ENCODE measurements at places on chromosomes 2 and 18.

GRCh38 chr2:69742322-69742952 lies 503 bp downstream of the ANXA4 start:
- DNase-seq, result no peak

GRCh38 chr2:59047373-59047995 lies 806.4 kb upstream of the FANCL start:
- DNase-seq, result no peak

DNA sequence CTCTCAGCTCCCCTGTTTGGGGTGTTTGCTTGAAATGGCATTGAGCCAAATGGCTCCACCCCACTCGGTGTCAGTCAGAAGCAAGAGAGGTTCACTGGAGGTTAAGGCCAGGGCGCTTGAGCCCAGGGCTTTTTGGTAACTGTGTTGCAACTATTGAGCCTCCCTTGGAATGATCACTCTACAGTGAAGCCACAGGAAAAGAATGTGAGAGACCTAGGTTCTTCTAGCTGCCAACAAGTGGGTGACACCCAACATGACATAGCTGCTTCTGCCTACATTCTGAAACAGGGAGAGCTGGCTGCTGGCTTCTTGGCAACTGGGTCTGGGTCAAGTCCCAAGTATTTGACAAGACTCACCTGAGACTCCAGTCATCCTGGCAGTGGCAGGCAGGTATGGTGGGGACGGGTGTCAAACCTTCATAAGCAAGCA lies 7.1 kb upstream of the GRHL1 start:
- DNase-seq, result peak; percentile 5

- DNase-seq, result no peak
These were observed 128.1 kb upstream of the PDE1A start for GRCh38 chr2:182554950-182555349.

DNA sequence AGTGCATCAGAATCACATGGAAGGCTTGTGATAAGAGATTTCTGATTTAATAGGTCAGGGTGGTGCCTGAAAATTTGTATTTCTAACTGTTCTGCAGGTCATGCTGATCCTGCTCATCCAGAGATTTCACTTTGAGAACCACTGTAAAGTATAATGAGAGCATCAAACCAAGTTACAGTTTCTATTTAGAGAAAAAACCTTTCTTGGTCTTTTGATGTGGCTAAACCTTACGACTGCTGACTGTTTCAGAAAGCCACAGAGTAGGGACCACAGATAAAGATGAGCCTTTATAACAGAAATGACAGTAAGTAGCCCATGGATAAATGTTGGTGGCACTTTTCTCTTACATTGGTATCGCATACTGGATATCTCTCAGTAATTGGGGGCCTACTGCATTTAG lies 109.4 kb upstream of the FANCL start:
- no peak for DNase-seq

- peak; percentile 25 for DNase-seq
These were observed 887.9 kb downstream of the NRXN1 start for GRCh38 chr2:50143822-50144575.

- DNase-seq, result no peak
These were observed 35.3 kb upstream of the PDCL3 start for GRCh38 chr2:100527440-100528015.

DNA sequence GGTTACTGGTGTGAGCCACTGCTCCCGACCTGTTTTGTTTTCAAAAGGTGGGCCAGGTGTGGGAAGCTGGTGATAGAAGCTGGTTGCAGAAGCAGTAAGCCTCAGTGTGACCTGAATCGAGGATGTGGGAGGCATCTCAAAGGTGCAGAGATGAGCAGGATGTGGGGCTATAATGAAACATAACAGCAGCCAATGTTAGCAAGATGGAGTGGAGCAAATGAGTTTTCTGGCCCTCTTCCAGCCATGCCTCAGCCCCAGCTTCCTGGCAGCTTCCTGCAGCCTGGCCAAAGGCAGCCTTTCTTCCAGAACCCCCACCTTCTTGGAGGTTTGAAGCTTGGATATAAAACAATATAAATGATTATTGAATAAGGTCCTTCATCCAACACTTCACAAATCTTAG lies 184.8 kb downstream of the NCK2 start:
- DNase-seq, result no peak

GRCh38 chr2:228507870-228508269 lies 326.4 kb upstream of the SPHKAP start:
- DNase-seq, result peak; percentile 35

DNA sequence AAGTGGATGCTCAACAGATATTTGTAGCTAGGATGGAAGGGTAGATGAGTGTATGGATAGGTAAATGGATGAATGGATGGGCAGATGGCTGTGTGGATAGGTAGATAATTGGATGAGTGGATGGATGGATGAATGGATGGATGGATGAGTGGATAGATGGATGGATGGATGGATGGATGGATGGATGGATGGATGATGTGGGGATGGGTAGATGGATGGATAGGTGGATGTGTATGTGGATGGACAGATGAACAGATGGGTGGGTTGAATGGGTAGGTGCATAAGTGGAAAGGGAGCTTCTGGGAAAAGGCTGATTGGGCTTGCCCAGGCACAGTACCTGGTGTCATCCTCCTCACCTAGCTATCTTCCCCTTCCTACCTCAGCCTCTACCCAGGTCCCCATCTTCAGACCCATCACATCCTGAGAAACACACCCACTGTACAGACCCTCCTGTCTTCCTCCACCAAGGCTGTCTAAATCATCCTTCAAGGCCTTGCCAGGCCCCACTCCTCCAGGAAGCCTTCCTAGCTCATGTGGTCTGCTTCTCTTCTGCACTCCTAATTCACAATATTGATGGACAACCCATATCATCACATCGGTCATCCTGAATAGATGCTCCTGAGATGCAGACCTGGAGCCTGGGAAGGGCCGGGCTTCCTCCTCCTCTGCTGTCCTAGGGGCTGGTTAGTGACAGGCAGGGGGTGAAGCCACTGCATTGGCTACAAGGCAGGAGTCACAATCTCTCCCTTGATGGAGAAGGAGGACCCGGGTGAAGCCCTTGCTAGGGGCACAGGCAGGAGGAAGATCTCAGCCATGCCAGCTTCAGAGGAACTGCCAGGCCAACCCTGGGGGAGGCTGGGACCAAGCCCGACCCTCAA lies 49.4 kb downstream of the SMAD7 start:
- DNase-seq, result no peak

GRCh38 chr18:48167897-48168253 lies 237.4 kb upstream of the SMAD2 start:
- DNase-seq, result no peak

- peak; percentile 31 for DNase-seq
These were observed 299.4 kb downstream of the ZNF516 start for GRCh38 chr18:76195601-76196000.

DNA sequence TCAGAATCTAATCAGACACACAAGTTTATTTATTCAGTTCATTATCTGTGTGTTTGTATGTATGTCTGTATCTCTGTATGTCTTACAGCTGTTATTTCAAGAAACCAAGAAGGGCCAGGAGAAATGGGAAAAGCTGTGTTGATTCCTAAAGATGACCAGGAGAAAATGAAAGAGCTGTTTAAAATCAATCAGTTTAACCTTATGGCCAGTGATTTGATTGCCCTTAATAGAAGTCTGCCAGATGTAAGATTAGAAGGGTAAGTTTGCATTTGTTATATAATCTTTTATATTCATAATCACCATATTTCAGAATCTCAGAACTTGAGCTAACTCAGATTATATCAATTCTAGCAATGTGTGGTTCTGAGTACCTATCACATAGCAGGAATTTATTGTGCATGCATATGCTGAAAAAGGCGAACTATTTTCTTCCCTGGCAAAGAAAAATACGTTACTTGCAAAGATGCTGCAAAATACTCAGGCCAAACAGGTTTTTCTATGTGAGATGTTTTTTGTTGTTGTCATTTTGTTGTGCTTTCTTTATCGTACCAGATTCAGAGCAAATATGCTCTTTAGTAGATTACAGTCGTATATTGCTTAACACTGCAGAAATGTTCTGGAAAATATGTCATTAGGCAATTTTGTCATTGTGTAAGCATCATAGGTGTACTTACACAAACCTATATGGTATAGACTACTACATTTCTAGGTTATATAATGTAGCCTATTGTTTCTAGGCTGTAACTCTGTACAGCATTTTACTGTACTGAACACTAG lies 268.7 kb downstream of the GALNT13 start:
- no peak for DNase-seq

DNA sequence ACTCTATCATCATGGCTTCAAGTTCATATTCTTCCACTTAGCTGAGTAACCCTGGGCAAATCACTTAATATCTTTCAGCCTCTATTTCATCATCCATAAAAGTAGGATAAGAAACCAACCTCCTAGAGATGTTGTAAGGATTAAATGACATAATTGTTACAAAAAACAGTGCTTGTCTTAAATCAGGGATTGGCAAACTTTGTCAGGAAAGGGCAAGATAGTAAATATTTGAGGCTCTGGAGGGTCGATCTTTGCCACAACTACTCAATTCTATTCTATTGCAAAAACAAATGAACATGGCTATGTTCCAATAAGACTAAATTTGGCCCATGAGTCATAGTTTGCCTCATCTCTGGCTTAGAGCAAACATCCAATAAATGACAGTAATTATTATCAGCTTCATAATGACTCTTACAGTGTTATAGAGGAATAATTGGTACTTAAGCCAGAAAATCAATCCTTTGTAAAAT lies 184.7 kb downstream of the SATB2 start:
- peak; percentile 91 for DNase-seq

- DNase-seq, result peak; percentile 18
These were observed 149.6 kb upstream of the SMAD7 start for GRCh38 chr18:49100226-49100968.

DNA sequence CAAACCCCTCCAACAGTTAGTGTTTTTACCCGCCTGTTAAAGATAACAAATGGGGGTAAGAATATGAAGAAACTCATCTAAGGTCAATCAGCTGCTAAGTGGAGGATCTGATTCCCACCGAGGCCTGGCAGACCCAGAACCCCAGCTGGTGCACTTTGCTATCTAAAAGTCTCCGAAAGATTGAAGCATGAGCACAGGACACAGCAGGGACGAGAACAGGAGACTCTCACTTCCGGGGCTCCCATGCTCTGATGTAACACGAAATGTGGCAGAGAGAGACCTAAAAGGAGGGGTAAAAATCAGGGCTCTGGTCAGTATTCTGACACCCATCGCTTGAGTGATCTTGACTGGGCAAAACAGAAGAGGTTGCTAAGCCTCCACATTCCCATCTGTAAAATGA lies 119.7 kb downstream of the PDCL3 start:
- DNase-seq, result no peak

- DNase-seq, result no peak
These were observed 129.2 kb downstream of the MTX2 start for GRCh38 chr2:176398243-176399073.

DNA sequence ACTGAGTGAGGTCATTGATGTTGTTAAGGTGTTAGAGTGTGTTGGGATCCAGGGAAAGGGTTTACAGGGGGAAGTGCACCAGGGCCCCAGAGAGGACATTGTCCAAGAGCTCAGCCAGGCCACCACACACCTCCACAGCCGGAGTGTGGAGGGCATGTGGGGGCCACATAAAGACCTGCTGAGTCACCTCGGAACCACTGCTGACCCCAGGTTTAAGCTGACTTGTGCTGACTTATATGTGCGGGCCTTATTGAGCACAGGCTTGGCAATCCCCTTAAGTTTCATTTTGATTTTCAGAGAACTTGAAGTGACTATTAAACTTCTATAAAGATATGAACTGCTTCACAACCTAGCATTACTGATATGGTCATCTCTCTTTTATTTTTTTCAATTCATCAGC lies 166.2 kb upstream of the MAP3K20 start:
- no peak for DNase-seq

GRCh38 chr2:173226899-173227698 lies 127.6 kb upstream of the CDCA7 start:
- no peak for DNase-seq

DNA sequence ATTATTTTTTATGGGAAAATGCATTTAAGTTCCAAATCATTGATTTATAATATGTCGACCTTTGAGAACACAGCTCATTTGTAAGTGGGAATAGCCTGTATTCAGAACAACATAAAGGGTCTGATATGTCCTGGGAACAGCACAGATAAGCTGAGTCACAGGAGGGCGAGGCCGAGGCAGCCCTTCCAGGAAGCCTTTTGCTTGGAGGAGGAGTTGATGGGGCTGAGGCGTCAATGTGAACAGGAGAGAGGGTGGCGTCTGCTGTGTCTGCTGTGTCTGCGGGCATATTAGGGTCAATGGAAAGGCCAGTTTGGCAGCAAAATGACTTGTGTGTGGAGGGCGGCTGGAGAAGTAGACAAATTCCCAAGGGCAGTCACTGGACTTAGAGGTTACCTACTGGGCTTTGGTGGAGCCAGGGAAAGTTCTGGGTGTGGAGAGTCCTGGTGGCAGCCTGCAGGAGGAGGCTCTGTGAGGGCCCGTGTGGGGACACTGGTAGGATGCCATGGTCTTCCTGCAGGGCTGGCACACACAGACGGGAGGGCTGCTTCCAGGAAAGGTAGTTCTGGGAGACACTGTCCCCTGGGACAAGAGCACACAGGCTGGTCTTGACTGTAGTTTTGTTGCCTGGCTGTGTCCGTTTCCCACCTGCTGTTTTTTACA lies 128.1 kb downstream of the GLI2 start:
- DNase-seq, result peak; percentile 86

All from fibroblast of the aortic adventitia (primary cell).